Stimulated activated CD8-positive, alpha-beta memory T cell treated with anti-CD3 and anti-CD28 coated beads, Interleukin-7, amount 100 ng/mL, for 1 hour (primary cell): ENCODE measurements at places on chromosomes 5 and 9.

GRCh38 chr9:91141407-91141965 is 220.2 kb downstream of the AUH start:
- no peak for DNase-seq

GRCh38 chr5:10468256-10468655 is 26.6 kb downstream of the ROPN1L start:
- no peak for DNase-seq

GRCh38 chr9:16120727-16121126 is 567.9 kb downstream of the CCDC171 start:
- DNase-seq: no peak

GRCh38 chr5:74895906-74896305 is 29.7 kb upstream of the FAM169A start:
- DNase-seq: no peak

GRCh38 chr5:23727271-23727670 is 219.9 kb downstream of the PRDM9 start:
- DNase-seq: no peak

DNA sequence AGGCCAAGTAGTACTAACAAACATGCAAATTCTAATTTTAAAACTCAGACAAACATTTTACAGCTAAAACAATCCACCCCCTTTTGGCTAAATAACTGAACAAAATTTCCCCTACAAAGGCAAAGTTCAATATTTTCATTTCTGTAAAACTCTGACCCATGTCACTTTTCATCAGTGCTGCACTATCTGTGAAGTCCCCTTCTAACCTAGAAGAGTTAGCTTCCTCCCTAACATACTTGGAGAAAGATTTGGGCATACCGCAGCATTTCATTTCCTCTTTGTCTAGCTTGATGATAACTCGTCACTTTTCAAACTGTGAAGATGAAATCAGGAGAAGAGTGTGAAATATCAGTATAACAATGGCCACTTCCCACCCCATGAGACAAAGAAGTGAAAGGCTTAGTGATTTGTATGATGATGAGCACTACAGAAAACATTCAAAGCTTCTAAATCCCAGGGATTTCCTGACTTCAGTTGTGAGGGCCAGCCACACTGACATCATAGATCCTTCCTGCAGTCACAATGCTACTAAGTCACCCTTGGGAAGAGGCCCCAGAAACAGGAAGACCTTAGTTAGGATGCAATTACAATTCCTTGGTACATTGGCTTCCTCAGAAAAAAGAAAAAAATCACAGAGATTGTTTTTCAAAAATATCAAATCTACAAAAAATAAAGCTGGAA is at the start of gene FAM81B:
TSS of gene FAM81B (plus strand) at position 555 of the 681 bp plus-strand sequence. CDS start at position 579, 24 bp downstream.
- DNase-seq: no peak

DNA sequence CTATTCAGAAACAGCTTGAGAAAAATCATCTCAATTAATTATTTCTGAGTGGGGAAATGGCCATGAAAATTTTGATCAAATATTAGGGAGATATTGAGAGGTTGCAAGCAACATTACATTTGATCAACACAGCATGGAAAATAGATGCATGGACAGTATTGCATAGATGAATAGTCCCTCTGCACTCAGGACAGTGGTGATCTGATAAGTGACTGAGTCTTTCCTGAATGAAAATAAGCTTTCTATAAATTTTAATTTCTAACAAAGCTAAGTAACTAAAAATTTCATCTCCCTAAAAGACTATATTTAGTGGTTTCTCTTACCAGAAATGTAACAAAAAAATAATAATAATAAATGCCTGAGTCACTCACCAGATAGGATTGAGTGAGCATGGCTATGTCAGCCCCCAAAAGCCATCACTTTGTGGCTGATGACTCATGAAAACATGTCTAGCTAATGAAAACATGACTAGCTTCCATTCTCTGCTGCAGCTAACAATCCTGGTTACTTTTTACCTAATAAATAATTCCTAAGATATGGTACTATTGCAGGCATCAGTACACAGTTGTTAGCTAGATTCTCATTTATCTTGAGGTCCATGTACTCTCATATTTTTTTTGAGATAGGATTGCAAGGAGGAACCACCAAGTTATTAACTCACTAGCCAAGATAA is 1294.8 kb upstream of the ACO1 start:
- DNase-seq: no peak
